Stomach (tissue), 19 donors: ENCODE measurements at places on chromosomes 2 and 18. TPM values are rescaled to one million over a fixed set of nuclear protein-coding genes. Genes with fewer than 3 reads are reported as not detected.

PDE11A gene
- total RNA-seq: not detected

GALNT13 gene
- not detected for total RNA-seq

AQP4 gene
- not detected for total RNA-seq

TEX44 gene
- total RNA-seq: not detected

ANKRD23 gene
- total RNA-seq: 1.7 TPM

HOXD3 gene
- 2.5 TPM for total RNA-seq

CCDC85A gene
- total RNA-seq: 6.4 TPM

TGFA gene
- 0.89 TPM for total RNA-seq

CCDC178 gene
- 24.5 TPM for total RNA-seq

NPPC gene
- total RNA-seq: not detected

FOXD4L1 gene
- not detected for total RNA-seq

SOWAHC gene
- total RNA-seq: 10.7 TPM

DUSP2 gene
- total RNA-seq: 8.1 TPM
